ENCODE measurements at places on chromosomes 6 and 20.

GRCh38 chr6:40125680-40126394, 191.6 kb upstream of the MOCS1 start:
- DNase-seq = no peak

- DNase-seq = no peak
These were observed 100.5 kb upstream of the HMGCLL1 start for GRCh38 chr6:55679503-55679902.

DNA sequence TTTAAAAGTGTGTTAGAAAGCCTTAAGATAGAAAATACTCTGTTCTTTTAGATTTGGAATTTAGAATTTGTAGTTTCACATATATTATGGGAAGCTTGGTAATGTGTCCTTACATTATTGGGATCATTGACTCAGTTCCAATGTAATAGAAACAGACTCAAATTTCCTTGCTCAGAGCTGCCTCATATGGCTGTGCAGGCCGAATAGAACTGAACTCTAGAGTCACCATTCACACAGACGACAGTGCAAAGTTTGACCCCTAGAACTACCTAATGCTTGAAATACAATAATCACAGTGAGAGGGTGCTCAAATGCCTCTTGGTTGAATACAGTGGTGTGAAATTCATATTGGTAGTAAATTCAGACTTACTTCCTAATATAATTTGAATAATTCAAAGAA, 482.7 kb upstream of the CITED2 start:
- no peak for DNase-seq

- no peak for DNase-seq
These were observed 98.2 kb upstream of the ZNF217 start for GRCh38 chr20:53691811-53692192.

DNA sequence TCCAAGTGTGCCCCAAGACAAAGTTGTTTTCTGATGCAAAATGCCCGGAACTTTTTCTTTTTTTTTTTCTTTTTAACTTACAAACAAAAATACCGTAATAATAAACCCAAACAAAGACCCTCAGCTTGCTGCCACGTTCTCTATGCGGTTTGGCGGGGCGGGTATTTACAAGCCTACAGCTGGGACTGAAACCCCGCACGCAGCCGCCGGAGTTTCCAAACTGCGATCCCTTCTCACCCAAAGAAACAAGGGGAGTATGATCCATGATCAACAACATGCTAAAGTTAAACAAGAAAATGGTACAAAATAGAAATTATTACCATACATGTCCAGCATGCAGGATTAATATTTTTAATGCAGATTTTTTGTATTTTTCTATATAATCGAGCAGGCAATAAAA, 2.1 kb downstream of the MAFB start:
- DNase-seq = no peak

DNA sequence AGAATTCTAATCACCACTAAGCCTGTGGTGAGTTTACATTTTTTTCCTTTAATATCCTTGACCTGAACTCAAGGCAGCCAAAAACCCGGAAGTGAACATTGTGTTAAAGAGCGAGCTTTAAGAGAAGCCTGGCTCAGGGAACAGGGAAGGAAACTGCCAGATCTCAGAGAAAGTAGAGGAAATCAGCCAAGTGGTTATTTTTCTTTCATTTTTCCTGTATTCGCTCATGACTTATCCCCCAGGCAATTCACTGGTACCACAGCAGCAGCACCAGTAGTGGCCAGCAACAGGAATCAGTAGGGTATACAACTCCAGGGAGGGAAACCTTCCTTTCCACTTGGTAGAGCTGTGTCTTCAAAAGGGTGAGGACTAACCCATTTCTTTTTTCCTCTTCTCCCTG, 89.6 kb upstream of the HMGCLL1 start:
- no peak for DNase-seq

- no peak for DNase-seq
These were observed 87.3 kb downstream of the RSPH3 start for GRCh38 chr6:158912655-158913054.

DNA sequence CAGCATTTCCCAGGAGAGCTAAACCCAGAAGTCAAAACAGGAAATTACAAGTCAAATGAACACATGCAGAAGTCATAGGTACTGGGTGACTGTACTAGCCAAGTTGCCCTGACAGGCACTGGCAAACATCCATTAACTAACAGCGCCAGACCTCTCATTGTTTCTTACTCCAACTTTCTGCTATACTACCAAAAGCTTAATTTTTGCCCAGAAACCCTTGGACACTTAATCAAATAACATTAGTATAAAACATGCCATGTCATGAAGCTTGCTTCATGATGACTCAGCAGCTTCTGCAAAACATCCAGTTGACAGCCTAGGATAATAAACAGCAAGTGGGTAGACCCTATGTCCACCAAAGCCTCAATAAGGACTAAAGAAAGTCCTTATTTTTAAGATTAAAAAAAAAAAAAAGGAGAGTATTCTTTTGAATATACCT, 3.5 kb downstream of the NUP153 start:
- peak; percentile 6 for DNase-seq

- DNase-seq = peak; percentile 71
These were observed 44.6 kb downstream of the SYNJ2 start for GRCh38 chr6:158026054-158026900.

DNA sequence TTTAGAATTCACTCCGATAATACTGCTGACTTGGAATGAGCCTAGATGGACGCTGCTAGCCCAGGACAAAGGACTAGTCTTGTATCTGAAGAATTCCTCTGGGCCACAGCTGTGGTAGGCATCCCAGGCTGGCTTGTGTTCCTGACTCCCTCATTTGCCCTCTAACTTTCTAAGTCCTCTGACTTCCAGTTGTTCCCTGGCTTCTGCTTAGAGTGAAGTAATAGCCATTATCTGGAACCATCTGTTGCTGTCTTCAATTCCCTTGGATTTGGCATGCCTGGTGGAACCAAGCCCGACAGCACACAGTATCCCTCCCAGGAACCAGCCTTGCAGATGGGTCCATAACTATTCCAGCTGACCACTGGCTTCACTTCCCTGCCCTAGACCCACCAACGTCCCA, 376.0 kb downstream of the SYNE1 start:
- DNase-seq = no peak

DNA sequence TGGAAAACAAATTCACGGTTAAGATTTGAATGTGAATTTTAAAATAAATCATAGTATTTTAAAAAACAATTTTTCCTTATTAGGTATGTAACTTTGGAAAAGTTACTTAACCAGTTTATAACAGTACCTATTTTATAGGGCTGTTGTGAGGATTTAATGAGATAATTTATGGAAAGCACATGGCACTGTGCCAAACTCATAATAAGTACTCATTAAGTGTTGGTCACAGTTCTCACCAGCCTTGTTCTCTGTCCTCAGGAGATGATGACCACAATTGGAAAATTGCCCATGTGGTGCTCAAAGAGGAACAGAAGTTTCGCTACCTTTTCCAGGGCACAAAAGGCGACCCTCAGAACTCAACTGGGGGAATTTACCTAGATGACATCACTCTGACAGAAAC, 39.6 kb downstream of the MEP1A start:
- no peak for DNase-seq

- no peak for DNase-seq
These were observed 240.4 kb upstream of the SULF2 start for GRCh38 chr20:48025661-48026060.

DNA sequence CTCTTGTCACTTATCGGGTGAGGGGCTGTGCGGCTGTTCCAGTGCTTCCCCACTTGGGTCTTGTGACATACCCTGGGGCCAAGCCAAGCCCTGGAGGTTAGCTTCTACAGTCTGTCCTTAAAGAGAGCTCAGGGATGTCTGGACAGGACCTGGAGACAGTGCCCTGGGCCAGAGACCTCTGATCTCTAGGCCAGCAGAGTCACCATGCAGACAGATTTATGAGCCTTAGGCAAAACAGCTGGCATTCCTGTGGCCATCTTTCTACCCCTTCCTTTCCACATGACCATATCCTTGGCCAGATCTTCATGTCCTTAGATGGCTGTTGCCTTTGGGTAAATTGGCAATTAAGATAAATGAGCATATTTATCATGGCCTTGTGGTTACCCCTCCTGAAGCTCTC, 678.6 kb downstream of the MAFB start:
- DNase-seq = no peak

GRCh38 chr6:107114926-107115694, at the start of gene BEND3:
BEND3 (minus strand) TSS chr6:107115515; CDS start chr6:107099285, 16,230 bp downstream.
- DNase-seq = no peak

DNA sequence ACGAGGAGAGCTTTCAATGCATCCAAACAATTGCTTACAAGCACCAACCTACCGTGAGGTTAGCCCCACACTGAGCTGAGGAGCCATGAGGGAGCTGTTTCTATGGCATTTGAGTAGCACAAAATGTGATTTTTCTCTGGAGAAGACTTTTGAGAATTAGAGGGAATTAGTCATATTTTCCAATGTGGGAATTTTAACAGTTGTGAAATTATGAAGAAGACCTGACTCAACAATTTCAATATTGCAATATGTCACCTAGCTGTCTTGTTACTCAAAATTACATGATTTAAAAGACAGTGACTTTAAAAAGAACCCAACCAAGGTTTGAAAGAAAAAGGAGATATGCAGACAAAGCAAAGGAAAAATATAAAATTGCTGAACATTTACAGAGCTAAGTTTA, 62.6 kb upstream of the LY86 start:
- no peak for DNase-seq

GRCh38 chr6:5997420-5997987, 9.2 kb downstream of the NRN1 start:
- no peak for DNase-seq

- no peak for DNase-seq
These were observed 105.6 kb upstream of the NXT1 start for GRCh38 chr20:23244916-23245552.

GRCh38 chr6:117288083-117288715, 22.8 kb downstream of the VGLL2 start:
- no peak for DNase-seq

DNA sequence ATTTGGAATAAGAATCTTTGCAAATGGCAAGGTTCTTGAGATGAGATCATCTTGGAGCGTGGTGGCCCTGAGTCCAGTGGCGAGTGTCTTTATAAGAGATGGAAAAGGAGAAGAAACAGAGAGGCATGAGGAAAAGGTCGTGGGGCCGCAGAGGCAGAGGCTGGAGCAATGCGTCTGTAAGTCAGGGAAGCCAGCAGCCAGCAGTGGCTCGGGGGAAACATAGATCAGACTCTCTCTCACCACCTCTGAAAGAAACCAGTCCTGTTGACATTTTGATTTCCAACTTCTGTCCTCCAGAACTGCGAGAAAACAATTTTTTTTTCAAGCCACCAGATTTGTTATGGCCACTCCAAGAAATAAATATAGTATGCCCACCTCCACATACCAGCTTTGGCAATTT, 226.6 kb downstream of the TFAP2C start:
- DNase-seq = no peak

GRCh38 chr6:150566486-150566885, 33.2 kb upstream of the PLEKHG1 start:
- DNase-seq = no peak

- DNase-seq = no peak
These were observed 4.5 kb downstream of the HINT3 start for GRCh38 chr6:125961117-125961516.

GRCh38 chr20:17902531-17903083, 66.0 kb downstream of the SNX5 start:
- no peak for DNase-seq

DNA sequence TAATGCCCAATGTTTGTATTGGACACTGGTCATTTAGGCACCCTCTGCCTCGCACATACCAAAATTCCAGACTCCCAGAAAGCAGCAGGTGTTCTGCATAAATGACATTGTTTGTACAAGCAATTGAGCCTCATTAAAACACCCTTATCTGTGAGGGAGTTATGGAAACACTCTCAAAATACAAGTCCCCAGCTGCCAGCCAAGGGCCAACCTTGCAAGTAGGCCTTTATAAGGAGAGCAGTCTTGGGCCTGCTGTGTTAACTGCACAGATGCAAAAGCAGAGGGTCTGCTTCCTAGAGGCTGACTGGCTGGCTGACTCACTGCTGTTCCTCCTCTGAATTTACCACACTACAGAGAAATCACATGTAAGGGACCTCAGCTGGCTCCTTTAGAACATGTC, 150.4 kb upstream of the HMGN3 start:
- no peak for DNase-seq

DNA sequence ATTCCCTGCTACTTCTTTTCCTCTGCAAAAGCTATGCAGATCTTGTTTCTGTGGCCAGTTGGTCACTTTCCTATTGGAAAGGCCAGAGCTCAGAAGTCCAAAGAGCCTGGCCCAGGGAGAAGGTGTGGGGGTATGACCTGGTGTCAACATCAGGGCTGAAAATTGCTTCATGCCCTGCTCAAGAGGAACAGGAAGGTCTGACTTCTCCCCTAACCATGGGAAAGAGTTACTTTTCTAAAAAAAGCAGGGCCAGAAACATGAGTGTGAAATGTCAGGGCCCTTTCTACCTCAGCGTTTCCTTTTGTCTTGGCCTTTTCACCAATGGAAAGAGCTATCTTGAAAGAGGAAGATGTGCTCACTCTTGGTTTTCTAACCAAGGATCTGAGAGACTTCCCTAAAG, 117.4 kb downstream of the MAFB start:
- DNase-seq = no peak

DNA sequence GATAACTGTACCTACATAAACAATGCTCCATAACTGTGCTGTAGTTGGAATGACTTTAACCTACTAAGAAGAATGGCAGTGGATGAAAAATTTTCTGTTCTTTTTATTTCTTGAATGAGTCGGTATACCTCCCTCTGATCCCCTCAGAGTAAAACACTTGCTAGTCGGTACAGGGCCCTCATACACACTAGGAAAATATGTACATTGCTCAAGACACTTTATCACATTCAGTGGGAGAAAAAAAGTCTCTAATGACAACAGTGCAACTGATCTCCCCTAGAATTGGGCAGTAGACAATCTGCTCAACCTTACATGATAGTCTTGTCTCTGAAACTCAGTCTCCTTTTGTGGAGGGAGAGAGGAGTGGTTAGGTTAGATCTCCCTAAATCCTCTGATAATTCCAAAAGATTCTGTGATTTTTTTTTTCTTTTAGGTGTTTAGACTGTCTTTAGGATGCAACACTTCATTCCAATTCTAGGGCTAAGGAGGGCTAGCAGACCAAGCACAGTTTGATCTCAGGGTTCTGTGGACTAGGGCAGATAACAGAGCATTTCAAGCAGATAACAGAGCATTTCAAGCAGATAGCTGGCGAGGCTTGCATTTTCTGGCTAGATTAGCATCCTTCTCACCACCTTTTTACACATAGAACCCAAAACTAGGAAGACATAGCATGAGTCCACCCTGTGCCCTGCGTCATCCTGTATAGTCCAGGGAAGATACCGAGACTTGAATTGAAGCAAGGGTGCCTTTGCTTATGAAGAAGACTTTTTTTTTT, 100.3 kb upstream of the TNFAIP3 start:
- no peak for DNase-seq

DNA sequence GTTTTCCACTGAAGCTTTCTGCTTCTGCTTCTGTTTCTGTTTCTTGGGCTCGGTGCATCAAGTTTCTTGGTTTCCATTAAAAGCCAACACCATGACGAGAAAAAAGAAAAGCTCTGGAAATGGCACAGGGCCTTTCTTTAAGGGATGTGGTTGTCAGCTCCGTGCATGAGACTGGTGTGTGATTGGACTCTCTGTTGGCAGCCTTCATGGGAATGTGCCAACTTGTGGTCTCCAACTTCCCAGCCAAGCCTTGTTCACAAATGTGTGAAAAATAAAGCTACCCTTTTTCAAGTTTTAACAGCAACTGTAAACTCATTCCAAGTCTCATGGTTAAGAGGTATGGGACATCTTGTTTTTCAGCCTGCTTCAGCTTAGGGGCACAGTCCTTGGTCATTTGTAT, 68.7 kb upstream of the CST7 start:
- DNase-seq = no peak

- no peak for DNase-seq
These were observed 310.2 kb downstream of the TSHZ2 start for GRCh38 chr20:53282217-53282955.

- peak; percentile 15 for DNase-seq
These were observed 64.4 kb downstream of the TRERF1 start for GRCh38 chr6:42387336-42387735.

Measured in NK-92 treated with Interleukin-12 subunit alpha and Interleukin-12 subunit beta, amount 100 ng/mL, for 24 hours (cell line).